A549 treated with ZK216348 at 1 μM for 4 hours (cell line): ENCODE measurements at places on chromosomes 6 and 20. TPM values are rescaled to one million over a fixed set of nuclear protein-coding genes. Genes with fewer than 3 reads are reported as not detected.

Gene CRISP2
- not detected in 5 replicates for total RNA-seq

Gene IER3
- total RNA-seq: 65.0 to 118 TPM (median 104 TPM) in 5 replicates

Gene FAM83B
- total RNA-seq: 0.07 to 0.08 TPM (median 0.07 TPM) in 3 of 5 replicates, not detected in the others

Gene RAD21L1
- not detected in 5 replicates for total RNA-seq

Gene LY6G6C
- total RNA-seq: 0.20 to 0.42 TPM (median 0.29 TPM) in 3 of 5 replicates, not detected in the others

Gene EPHA7
- total RNA-seq: 0.04 to 0.09 TPM (median 0.06 TPM) in 5 replicates

Gene FAM209A
- 0.19 to 0.55 TPM (median 0.33 TPM) in 4 of 5 replicates, not detected in the other for total RNA-seq

Gene CYP21A2
- not detected in 5 replicates for total RNA-seq

Gene BANF2
- total RNA-seq: not detected in 5 replicates
